ENCODE measurements at places on chromosomes 1 and 21.
A peak's percentile ranks its signal among the peaks of the same experiment; 100 is the strongest.

DNA sequence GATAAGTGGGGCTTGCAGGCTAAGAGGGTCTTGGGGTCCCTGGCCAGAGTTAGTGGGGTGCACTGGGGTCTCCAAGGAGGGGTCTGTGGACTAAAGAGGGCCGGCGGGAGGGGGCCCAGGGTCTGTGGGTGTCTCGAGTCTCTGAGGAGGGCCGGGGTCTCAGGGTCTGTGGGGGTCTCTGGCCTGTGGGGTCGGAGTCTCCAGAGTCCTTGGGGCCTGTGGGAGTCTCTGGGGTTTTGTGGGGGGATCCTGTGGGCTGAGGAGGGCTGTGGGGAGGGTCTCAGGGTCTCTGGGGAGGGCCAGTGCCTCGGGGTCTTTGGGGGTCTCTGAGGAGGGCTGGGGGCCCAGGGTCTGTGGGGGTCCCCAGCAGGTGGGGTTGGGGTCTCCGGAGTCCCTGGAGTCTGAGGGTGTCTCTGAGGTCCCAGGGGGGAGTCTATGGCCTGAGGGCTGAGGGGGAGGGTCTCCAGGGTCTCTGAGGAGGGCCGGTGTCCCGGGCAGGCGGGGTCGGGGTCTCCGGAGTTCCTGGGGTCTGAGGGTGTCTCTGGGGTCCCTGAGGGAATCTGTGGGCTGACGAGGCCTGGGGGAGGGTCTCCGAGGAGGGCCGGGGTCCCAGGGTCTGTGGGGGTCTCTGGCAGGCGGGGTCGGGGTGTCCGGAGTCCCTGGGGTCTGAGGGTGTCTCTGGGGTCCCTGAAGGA, 628 bp upstream of the PLEKHM2 start:
- peak; percentile 20 for DNase-seq

- no peak for DNase-seq
These were observed 106.6 kb upstream of the POU3F1 start for GRCh38 chr1:38153066-38153777.

- no peak for DNase-seq
These were observed 7.8 kb downstream of the DMRTA2 start for GRCh38 chr1:50415235-50416149.

- DNase-seq, result no peak
These were observed 83.1 kb upstream of the DAB1 start for GRCh38 chr1:57506941-57507340.

- no peak for DNase-seq
These were observed 60.3 kb downstream of the FH start for GRCh38 chr1:241459186-241459802.

- DNase-seq, result no peak
These were observed 77.9 kb upstream of the RRP15 start for GRCh38 chr1:218207194-218207593.

DNA sequence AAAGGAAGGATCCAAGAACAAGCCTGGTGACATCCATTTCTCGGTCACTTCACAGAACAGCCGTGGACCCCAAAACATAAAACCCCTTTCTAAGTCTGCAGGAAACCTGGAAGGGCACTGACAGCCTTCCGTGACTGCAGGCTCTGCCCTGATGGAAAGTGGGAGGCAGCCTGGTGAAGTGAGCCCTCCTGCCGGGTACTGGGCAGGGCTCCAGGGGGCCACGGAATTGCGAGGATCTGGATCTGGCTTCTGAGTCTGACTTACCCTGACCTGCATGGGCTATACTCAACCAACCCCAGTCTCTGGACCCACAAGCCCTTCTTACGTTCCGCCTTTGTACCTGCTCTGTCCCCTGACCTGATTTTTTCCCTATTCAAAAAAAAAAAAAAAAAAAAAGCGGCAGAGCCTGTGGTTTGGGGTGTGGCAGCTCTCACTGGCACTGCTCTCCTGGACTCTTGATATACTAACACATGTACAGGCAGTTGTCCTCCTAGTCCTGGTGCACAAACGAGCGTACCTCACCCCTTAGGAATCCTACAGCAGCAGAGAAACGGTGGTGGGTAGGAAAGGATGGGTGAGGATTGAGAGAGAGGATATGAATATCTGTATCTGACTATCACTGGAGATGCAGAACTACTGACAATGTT, 82.9 kb downstream of the BEND5 start:
- DNase-seq, result no peak

DNA sequence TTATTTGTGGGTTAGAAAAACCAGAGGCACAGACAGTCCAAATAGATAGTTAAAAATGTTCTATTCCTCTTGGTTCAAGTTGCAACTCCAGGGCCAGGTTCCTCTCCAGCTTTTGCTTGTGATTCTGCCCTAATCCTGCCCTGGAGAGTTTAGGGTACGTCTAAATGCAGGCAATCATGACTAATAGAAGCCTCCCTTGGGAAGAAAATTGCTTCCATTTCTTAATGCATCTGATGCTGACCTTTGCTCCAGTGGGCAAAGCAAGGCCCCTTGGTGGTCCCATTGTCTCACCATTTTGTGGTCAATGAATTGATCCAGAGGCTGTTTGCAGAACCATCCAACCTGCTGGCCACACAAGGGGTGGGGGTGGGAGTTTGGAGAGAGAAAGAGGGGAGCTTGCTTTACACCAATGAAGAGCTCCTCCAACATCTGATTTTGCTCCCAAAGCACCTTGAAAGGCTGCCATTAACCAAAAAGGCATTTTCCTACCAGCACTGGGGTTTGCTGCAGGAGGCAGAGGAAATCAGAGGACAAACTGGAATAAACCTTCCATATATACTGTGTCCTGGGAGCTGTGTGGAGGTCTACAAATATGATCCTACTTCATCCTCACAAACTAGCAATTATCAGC, 31.3 kb downstream of the C8B start:
- DNase-seq, result no peak

DNA sequence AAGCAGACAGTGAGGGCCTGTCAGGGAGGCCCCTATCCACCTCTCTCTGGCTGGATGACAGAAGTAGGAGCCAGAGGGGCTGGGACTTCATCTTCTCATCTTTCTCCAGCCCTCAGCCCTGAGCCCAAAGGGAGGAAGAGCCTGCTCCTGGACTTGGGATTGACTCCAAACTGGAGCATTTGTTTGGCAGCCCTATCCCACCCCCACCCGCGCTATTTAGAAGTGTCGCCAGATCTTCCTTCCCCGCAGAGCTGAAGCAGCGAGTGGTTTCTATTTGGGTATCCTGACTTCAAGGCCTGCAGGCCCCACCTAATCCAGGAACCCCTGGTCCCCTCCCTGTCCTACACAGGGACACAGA, 9.6 kb downstream of the NES start:
- DNase-seq, result no peak

DNA sequence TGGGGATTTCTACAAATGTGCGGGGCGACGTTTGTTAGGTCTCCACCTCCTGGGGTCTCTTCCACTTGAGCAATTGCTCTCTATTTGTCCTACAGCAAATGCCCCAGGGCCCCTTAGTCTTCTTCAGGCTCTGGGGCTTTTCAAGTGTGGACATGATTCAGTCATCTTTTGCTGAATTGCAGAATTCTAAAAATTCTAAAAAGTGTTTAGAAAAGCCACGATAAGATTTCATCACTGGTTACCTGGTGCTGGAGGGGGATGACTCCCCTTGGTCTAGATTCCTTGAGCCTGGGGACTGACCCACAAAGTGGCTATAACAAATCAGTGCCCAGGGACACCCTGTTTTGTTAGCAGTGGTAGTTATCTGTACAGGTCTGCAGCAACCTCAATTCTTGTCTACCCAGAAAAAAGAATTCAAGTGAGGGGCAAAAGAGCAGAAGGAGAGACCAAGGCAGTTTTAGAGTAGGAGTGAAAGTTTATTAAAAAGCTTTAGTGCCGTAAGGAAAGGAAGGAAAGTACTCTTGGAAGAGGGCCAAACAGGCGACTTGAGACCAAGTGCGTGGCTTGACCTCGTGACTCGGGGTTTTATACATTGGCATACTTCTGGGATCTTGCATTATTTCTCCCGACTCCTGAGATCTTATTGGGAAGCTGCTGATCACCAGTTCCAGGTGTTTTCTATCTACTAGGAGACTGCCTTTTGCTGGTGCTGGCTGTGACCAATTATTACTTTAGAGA, 25.2 kb downstream of the PROK1 start:
- DNase-seq, result no peak

DNA sequence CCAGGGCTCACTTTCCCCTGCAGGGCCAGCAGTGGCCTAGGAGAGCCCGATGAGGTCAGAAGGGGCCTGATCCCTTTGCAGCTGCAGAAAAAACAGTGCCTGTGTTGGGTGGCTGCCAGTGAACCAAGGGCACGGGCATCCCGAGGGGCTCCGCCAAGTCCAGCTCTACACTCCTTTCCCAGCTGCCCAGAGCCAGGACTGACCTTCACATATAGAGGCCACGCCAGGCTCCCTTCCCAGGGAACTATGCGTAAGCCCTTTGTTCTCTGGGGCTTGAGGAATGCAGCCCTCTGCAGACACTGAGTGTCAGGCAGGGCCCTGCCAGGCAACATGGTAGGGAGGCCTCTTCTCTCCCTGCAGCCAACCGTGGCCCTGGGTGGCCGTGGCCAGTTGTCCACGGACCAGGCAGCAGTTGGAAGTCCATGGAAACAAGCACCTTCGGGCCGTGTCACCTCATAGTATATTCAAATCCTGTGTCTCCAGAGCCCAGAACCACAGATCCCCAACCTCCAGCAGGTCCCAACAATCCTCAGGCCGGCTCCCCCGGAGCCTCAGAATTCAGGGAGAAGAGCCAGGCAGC, 194.0 kb downstream of the NPHP4 start:
- DNase-seq, result no peak

DNA sequence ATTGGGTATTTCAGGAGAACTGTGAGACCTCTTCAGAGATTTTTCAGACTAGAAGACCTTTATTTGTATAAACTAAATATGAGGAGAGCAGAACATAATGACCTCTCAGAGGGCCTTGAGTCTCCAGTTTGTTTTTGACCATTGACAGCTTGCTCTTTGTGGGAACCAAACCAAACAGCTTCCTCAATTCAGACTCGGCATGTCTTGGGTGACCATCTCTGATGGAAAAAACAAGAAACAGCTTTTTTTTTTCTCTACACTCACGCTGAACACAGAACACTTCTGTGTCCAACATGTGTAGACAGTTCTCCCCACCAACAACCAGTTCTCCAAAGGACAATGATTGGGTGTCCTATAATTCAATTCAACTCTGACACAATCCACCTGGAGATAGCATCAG, 11.5 kb downstream of the ATP1A4 start:
- no peak for DNase-seq

- DNase-seq, result no peak
These were observed 64.8 kb upstream of the ATP1A1 start for GRCh38 chr1:116308276-116308675.

GRCh38 chr1:87176087-87176486, 152.6 kb upstream of the LMO4 start:
- DNase-seq, result peak; percentile 11

GRCh38 chr1:236142253-236143103, at the start of gene GPR137B:
GPR137B (plus strand) TSS chr1:236142539; CDS start chr1:236142623, 84 bp downstream.
- DNase-seq, result peak; percentile 74

DNA sequence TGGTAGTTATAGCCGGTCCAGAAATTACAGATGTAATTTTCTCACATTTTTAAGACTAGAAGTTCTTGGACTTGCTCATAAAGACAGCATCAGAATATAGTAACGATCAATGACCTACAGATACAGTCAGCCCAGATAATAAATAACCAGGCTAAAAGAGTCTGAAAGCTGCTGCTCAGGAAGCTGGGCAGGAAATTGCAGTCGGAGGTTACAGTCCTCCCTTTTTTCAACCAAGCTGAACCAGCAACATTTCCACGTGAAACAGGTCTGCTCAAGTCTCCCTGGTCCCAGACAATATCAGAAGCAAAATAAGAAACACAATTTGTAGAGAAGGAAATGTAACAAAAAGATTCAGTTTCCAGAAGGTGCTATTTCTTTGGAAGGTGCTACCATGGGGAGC, 457.4 kb downstream of the SIPA1L2 start:
- no peak for DNase-seq

DNA sequence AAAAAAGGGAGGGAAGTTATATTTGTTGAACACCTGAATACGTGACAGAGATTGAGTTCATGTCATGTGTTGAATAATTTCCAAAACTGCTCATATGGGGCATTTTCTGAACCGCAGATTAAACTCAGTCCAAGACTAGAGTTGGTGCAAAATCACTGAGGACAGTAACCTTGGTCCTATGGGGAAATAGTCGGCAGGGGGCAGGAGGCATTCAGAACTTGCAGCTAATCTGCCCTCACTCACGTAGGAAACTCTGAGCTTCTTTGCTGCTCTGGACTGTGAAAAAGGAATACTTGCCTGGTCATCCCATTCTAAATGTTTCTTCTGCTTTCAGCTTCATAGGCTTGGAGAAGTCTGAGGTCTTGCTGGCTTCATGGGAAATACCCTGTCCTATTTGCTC, 228.3 kb upstream of the ZP4 start:
- DNase-seq, result no peak

DNA sequence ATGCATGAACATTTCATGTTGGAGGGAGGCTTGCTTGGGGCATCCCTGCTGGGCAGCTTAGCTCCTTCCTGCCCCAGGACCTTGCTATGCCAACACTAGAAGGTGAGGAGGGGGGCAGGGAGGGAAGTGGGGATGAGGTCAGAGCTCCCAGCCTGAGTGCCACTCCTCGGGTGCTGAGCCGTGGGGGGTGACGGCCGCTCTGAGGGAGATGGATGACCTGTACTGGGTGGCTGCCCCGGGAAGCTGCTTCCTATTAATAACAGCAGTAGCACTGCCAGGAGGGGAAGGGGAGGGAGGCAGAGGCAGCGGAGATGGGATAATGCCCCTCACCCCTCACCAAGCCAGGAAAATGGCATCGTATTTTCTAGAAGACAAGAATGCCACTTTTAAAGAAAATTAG, 60.6 kb downstream of the UBIAD1 start:
- DNase-seq, result no peak

DNA sequence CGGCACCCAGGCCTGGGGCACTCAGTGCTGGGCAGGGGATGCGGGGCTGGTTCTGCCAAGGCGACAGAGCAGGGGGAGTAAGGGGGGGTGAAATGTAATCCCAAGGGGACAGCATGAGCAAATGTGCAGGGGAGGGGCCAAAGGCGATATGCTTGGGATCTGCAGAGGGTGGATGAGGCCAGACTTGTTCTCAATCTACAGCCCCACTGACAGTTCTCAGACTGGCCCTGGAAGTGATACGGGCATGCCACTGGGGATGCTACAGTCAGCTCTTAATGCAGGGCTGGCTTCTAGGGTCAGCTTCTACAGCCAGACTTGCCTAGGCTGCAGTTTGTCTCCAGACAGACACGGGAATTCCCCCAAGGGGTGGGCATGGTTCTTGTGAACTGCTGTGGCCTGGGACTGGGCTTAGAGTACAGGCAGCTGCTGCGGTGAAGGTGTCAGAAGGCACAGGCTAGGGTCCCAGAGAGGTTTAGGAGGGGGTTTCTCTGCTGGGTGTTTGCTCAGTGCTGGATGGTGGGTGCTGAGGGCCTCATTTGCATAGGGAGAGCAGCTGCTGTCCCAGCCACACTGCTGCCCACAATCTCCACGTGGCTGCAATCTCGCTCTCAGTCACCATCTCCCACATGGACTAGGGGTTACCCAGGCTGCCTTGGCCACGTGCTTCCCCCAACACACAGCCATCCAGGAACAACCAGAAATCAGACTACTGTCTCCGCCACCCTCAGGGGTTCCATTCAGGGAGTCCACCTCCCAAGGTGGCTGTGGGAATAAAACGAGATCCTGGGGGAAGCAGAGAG, 190.1 kb downstream of the HIVEP3 start:
- DNase-seq, result peak; percentile 92
